ENCODE measurements at places on chromosomes 1 and 21.

- DNase-seq: no peak
Observed at GRCh38 chr1:54280651-54281050, 80.7 kb downstream of the MRPL37 start.

- no peak for DNase-seq
Observed at GRCh38 chr1:181562395-181562794, 79.1 kb downstream of the CACNA1E start.

- DNase-seq: no peak
Observed at GRCh38 chr1:116764906-116765862, 11.0 kb downstream of the CD2 start.

- no peak for DNase-seq
Observed at GRCh38 chr1:85681087-85681486, 27.1 kb downstream of the ZNHIT6 start.

DNA sequence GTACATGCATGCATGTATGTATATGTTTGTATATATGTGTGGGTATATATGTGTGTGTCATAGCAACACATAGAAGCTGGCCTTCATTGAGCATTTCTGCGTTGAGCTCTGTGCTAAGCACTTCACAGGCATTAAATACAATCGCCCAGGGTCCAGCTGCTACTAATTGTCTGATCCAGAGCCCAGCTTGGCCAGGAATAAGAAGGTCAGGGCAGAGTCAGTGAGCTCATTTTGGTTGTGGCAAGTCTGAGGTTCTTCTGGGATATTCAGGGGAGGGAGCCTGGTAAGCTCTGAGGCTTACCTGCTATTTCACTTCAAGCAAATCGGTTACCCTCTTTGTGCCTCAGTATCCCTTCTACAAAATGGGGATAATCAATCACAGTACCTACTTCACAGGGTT lies 59.6 kb downstream of the FOXO6 start:
- DNase-seq: no peak

DNA sequence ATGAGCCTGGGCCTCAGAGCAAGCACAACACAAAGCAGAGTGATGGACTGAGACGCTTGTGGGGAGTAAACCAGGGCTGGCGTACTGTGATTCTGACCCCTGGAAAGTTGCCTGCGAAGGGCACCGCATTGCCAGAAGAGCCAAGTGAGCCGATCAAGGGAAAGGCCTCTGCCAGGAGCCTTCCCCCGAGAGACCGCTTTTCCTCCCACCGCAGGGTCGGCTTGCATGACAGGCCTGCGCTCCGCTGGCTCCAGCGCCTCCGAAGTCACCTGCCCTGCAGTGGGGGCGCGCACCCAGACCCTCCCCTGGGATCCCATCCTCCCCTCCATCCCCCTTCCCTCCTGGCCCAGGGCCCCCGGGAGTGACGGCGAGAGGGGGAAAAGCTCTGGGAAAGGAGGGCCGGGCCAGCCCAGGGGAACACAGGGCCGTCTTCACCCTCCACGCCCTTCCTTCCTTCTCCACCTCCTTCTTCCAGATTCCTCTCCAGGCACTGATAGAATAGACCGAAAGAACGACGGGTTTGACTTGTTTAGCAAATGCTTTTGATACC lies 165.0 kb downstream of the TRIM33 start:
- no peak for DNase-seq

DNA sequence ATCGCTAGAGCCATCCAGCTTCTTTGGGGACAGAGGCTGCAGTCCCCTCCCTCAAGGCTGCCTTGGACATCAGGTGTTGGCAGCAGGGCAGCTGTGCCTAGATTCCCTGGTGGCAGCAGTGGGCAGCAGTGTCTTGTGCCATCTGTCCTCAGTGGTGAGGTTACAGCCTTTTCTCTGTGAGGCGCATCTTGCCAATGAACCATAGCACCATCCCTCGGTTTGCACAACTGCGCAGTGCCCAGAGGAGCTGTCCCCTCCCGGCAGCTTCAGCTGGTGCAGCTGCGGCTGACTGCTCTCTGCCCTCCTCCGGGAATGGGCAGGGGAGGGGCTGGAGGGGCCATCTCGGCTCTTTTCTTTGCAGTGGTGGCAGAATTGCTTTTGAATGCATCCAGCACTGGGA lies 59.0 kb upstream of the C8B start:
- no peak for DNase-seq

GRCh38 chr1:226308166-226308722 lies 720 bp downstream of the LIN9 start:
- no peak for DNase-seq

- no peak for DNase-seq
Observed at GRCh38 chr1:197093226-197093885, 26.3 kb upstream of the F13B start.

DNA sequence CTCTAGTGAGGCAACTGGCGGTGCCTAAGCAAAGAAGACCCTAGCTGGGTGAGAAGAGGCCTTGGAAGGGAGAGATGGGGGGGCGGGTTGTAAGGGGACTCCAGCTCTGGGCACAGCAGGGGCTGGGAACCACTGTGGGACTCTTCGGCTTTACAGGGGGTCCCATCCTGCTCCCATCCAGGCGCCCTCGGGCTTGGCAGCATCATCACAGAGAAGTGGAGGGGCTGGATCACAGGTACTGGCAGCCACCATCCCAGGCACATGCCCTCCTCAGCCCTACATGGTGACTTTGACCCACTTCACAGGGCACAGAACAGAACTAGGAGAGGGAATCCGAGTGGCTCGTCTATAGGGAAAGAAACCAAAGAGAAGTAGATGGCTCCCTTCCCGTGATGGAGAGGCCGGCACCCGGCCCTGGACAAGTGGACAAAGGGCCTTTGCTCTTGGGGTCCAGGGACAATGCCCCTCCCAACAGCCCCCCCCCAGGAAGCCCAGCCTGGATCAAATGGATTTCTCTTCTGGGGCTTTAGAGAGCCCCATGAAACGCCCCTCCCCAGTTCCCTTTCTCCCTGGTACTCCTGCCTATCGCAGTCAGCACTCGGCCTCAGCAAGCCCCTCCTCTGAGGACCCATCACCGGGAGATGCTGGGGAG lies 54.0 kb upstream of the ECE1 start:
- no peak for DNase-seq

GRCh38 chr1:28518745-28519341 lies 13.0 kb downstream of the RCC1 start:
- peak; percentile 68 for DNase-seq

GRCh38 chr1:216458812-216459211 lies 35.6 kb upstream of the USH2A start:
- no peak for DNase-seq

DNA sequence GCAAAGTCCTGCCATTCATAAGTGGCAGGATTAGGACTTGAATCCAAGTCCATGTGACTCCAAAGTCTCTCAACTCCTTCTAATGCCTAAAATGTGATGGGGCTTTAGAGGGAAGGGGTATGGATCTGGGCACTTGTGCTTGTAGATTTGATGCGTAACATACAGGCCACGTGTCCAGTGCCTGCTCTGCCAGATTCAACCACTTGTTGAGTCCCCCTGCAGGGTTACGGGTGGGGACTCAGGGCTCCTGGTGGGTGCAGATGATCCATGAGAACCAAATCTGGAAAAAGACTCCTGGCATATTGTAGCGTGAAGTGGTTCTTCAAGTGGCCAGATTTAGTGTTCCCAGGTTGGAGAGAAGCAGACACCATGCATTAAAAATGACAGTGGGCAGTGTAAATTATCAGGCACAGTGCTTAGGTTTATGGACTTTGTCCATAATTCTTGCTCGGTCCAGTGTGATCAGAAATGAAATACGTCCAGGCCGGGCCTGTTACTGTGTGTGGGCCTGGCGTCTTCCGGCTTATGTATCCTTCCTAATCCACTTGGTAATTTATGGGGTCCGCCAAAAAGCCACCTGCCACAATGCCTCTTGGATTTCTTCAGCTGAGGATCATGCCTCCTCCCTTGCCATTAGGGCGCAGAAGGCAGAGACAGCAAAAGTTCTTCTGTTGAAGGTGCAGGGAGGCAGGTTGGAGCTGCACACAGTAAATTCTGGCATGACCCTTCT lies 51.2 kb upstream of the LRP8 start:
- DNase-seq: no peak

- no peak for DNase-seq
Observed at GRCh38 chr1:1623631-1624442, 8.1 kb upstream of the MMP23B start.

DNA sequence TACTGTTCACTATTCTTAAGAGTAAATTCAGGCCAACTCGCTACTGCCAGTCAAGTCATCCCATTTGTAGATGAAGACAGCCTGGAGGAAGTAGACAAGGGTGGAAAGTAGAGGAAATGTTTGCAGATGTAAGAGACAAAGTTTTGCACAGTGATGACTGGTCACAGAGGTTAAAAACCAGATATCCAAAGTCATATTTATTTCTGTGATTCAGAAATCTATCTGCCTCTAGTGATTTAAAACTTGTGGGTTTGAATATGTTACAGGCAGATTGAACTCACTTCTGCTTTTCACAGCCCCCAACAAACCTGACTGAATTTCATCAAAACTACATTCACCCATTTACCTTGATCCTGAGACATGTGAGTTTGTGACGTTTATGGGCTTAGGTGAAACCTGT lies 484.7 kb upstream of the C1orf87 start:
- DNase-seq: no peak

DNA sequence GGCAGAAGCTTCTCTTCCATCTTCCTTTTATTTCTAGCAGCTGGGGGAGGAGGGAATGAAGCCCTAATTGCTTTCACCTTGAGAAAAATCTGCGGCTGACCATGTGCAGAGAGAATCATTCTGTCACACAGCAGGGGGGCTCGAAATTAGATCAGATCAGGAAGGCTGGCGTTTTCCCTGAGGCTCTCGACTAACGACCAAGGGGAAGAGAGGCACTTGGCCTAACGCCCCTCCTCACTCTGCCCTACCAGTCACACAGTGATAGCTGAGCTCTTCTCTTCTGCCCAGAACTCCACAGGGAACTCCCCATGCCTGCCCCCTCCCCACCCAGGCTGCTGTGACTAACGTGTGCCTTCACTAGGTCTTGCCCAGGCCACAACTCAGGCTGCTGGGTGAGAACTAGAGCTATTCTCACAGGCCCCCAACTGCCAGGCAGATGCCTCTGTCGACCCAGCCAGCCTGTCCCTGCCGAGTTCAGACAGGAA lies 26.5 kb upstream of the KHDRBS1 start:
- no peak for DNase-seq

DNA sequence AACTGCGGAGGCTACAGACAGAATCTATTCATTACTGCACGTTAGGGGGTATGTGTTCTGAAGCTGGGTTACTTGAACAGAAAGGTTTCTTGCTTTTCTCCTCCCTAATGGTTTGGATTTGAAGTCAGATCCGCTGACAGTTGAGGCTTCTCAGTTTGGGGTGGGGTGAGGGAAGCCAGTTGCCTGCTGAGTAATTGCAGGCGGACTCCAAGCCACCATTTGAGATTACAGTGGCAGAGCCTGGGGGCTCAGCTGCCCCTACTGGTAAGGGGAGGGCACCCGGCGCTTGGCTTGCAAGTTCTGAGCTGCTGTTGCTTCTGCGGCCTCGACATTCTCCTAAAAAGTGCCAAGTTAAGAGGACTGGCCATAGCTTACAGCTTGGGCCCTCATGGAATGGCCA lies 2.0 kb downstream of the GRHL3 start:
- no peak for DNase-seq

DNA sequence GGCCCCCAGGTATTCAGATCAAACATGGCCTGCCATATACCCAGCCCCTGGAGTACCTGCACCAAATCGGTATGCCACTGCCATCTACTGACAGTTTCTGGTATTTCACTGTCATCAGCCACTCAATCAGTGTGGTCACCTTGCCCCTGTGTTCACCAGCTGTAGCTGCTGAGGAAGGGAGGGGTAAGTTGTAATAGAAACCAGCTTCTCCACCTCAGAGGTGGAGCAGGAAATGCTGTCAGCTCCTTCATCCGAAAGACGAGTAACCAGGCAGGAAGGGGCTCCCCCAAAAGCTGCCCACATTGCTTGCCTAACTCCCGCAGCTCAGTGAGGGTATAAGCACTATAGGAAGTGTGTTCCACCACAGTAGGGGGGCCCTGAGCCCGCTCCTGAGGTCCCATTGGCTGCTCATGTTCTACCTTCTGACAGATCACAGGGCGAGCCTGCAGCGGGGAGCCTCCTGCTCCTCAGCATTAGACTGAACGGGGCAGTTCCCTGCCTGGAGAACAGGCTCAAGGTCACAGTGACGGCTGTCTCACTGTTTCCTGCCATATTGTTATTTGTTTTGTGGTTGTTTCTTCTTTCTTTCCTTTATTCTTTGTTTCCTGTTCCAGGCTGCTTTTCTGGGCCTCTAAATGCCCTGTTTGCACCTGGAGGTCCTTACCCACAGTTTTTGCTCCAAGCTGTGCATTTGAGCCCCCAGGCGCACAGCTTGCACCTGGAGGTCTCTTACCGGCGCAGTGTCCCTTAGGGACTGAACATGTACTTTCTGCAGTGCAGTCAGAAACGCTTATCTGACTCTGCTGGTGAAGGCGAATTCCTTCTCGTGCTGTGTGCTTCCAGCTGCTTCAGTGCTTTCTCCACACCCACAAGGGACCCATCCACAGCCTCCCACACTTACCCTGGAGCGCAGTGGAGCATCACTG lies 1638.3 kb downstream of the MRPL39 start:
- DNase-seq: peak; percentile 75

GRCh38 chr1:39832294-39832693 lies 43.6 kb upstream of the BMP8B start:
- no peak for DNase-seq

DNA sequence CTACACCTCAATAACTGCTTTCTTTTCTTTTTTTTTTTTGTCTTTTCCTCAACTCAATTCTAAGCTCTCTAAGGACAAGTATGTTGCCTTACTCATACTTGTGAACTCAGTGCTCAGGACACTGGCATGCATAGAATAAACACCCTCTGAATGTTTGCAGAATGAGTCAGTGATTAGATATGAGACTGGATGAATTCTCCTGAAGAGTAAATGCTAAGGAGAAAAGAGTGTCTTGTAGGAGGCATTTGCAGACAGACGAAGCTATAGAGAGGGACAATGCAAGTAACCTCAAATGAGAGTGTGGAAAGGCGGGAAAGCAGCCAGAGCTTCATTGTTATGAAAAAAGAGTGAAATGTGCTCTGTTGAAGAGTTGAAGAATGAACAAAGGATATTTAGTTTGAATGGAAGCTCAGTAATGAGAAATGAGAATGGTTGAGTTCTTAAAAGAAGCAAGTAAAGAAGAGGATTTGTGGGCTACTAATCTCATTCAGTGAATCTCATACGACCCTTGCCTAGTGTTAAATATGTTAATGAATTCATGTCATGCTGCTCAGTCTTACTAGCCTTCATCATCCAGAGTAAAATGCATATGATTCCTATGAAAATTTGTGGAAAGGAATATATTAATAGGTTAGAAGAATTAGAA lies 166.1 kb upstream of the DPYD start:
- DNase-seq: no peak

GRCh38 chr1:156905651-156906050 lies 12.1 kb downstream of the PEAR1 start:
- no peak for DNase-seq

Data from natural killer cell treated with Interleukin-12 subunit alpha and Interleukin-12 subunit beta and Interleukin-15 and Interleukin-18, amount 100 ng/mL, for 72 hours (primary cell).